ENCODE measurements at places on chromosomes 3 and 15.

GRCh38 chr3:45736707-45737106 is 47.5 kb downstream of the SACM1L start:
- DNase-seq, result no peak

- no peak for DNase-seq
Observed at GRCh38 chr15:73647259-73648013, 14.2 kb upstream of the NPTN start.

DNA sequence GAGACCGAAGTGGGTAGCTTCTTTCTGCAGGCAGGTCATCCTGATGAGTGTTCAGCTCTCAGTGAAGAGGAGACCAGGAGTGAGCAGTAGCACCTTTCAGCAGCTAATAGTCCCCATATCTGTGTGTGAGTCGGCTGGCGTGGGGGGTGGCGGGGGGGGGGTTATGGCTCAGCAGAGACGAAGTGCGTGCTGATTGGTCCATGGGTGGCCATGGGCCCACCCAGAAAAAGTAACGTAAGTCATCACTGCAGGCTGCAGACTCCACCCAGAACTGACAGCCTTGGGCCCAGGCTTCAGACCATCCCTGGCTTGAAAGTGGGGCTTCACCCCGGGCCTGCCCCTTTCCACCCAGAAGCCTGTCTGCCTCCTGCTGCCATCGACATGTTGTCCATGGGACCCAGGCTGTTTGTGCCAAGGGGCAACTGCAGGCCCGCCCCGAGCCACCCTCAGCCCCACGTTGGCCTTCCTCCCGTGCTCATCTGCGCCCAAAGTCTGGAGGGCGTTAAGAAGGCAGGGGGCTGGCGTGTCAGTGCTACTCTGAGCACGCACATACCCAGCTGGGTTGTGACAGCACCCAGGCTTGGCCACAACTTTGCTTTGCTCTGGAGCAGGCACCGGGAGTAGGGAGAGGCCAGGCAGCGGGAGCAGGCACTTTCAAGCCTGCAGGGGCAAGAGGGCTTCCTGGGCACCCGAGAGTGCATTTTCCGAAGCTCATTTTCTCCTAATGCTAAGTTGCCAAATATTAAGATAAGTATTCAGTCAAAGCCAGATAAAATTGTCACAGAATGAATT is 511.7 kb upstream of the CDIN1 start:
- no peak for DNase-seq

DNA sequence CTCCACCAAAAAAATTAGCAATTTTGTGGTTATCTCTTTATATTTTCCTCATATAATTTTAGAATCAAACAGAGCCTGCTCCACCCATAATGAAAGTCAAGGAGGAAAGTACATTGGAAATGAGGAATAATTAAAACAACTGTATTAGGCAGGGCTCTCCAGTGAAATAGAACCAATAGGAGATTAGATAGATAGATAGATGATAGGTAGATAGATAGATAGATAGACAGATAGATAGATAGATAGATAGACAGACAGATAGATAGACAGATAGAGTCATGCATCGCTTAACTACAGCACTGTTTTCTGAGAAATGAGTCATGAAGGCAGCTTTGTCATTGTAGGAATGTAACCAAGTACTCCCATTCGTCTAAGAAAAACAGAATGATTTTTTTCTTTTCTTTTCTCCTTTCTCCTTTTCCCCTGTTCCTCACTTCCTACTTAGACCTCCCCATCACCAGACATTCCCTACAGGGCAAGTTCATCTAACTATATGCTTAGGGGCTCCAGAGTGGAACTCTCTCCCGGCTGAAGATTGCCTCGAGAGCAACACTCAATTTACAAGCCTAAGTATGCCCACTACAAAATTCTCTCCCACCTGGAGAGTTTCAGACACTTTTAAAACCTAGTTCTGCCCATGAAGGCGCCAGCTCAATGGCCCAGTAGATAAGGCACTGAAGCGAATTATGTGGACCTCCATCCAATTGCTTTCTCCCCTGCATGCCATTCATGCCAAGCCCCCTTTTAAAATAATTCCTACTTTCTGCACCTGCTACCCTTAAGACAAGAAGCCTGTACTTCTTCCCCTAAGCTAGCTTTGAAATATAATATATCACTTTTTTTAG is 53.3 kb upstream of the LIPC start:
- no peak for DNase-seq
